ENCODE measurements at places on chromosomes 16 and 17. TPM values are rescaled to one million over a fixed set of nuclear protein-coding genes. Genes with fewer than 3 reads are reported as not detected.

HID1 gene
- 25.1 TPM for total RNA-seq

BTBD17 gene
- 20.8 TPM for total RNA-seq

MFAP4 gene
- total RNA-seq = 0.92 TPM

RNF222 gene
- not detected for total RNA-seq

SHISA6 gene
- 11.8 TPM for total RNA-seq

FBXW10B gene
- total RNA-seq = 0.69 TPM

TNP2 gene
- not detected for total RNA-seq

MTMR4 gene
- 134 TPM for total RNA-seq
